ENCODE measurements at places on chromosomes 5 and 9.

DNA sequence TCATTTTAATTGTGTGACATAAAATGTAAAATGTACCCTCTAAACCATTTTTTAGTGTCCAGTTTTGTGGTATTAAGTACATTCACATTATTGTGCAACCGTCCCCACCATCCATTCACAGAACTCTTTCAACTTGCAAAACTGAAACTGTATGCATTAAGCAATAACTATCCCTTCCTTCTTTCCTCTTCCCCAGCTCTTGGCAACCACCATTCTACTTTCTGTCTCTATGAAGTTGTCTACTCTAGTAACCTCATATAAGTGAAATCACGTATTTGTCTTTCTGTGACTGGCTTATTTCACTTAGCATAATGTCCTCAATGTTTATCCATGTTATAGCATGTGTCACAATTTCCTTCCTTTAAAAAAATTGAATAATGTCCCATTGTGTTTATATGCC lies 142.4 kb downstream of the C9orf152 start:
- no peak for DNase-seq

GRCh38 chr5:131679911-131680310 lies 44.9 kb upstream of the RAPGEF6 start:
- DNase-seq, result no peak

DNA sequence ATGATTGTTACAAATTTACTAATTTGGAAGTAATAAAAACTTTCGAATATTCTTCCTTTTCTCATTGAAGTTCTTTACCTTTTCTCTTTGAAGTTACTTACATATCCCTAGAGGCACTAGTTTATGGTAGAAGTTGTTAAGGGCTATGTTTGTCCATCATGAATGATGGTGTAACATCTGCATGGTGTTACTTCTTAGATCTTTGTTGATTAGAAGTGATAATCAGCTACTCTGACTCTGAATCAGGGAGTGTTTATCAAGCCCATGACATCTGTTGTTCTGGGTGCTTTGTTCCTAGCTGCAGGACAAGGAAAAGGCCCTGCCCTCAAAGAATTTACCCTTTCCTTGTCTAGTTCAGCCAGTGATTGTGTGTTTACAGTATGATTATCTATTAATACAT lies 32.9 kb downstream of the MAP3K1 start:
- DNase-seq, result no peak

DNA sequence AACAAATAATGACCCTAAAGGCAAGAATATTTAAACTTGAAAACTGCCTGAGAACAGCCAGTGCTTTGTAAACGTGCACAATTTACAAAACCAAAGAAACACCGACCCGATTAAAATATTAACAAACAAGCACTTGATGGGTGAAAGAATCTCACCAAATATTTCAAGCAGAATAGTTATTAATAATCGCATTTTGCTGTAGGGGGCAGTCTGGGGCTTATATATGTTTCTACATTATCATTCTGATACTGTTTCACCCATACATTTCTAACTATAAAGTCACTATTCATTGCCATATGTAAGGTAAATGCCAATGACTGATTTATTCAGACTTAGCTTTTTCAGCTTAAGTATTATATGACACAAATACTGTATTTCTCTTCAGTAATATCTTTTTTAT lies 37.7 kb downstream of the UBAP2 start:
- no peak for DNase-seq

DNA sequence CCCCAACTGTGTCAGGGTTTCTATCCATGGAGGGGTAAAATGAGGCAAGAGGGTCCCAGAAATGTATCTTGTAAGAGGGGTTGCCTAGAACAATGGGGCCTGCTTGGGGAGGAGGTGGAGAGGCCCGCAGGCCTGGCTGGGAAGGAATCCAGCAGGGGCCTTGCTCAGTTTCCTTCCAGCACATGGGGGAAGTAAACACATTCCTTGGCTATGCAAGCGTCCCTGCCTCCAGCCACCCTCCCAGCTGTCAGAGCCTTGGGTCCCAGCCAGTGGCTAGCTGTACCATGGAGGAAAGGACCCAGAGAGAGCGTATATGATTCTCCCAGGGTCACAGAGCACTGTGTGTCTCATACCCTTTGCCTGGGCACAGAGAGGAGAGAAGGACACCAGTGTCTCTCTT lies 71.1 kb upstream of the IL17B start:
- DNase-seq, result no peak

- DNase-seq, result no peak
Observed at GRCh38 chr5:157721159-157721558, 10.1 kb upstream of the THG1L start.

DNA sequence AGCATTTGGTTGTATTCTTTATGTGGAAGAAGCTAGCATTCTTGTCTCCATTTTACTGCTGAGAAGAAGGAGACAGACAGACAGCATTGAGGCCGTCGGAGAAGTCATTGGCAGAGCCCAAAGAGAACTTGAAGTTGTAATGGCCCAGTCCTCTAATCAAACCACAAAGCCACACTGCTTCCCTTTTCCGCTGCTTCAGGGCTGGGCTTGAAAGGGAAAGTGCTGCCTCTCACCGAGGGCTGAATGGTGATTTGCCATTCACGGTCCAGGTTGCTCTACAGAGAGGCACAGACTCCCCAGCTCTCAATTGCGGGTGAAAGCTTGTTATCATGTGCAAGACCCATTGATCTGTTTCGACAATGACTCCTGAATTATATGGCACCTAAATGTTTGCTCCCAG lies 25.6 kb upstream of the POU4F3 start:
- DNase-seq, result no peak

GRCh38 chr5:134813827-134814226 lies 31.9 kb upstream of the C5orf24 start:
- no peak for DNase-seq

- no peak for DNase-seq
Observed at GRCh38 chr5:131720714-131721113, 76.1 kb downstream of the FNIP1 start.

- DNase-seq, result no peak
Observed at GRCh38 chr9:80449513-80449912, 877.7 kb downstream of the TLE4 start.

GRCh38 chr9:88680041-88680440 lies 145.1 kb downstream of the NXNL2 start:
- no peak for DNase-seq

DNA sequence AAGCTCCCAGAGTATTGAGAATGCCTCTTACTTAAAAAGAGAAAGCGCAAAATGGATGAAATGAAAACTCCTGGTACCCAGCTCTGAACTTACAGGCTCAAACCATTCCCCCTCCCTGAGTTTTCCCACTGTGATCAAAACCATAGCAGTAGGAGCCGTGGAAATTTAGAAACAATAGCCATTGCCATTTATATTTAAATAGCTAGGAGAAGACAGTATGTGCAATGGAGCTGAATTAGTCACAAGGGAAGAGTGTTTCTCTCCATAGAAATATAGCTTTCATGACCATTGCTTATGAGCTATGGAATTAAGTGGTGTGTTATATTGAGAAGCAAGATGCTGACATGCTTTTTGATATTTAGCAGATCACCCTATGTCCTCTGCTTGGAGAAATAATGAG lies 84.6 kb downstream of the PCSK5 start:
- DNase-seq, result no peak

GRCh38 chr9:109289186-109289585 lies 31.7 kb downstream of the EPB41L4B start:
- no peak for DNase-seq

DNA sequence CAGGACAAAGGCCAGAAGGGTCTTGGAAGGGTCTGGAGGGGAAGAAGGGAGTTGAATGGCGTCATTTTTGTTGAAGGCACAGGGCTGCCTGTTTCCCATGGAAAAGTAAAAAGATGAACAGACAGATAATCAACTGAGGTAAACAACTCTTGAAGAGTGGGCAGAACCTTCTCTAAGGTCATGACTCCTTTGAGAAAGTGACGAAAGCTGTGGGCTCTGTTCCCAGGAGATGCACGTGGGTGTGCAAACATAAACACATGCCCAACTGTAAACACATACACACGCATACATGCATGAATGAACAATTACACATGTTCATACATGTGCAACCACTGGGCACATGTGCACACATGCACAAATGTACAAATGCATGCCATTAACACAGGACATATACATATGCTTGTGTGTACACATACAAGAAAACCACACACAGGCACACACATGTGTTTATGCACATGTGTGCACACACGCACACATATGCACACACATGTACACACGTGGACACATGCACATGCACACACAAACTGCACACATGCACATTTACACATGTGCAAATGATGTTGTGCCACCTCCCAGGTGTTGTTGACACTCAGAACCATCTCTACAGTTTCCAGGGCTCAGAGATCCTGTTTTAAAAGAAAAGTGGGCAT lies 143.3 kb downstream of the GADD45G start:
- no peak for DNase-seq

DNA sequence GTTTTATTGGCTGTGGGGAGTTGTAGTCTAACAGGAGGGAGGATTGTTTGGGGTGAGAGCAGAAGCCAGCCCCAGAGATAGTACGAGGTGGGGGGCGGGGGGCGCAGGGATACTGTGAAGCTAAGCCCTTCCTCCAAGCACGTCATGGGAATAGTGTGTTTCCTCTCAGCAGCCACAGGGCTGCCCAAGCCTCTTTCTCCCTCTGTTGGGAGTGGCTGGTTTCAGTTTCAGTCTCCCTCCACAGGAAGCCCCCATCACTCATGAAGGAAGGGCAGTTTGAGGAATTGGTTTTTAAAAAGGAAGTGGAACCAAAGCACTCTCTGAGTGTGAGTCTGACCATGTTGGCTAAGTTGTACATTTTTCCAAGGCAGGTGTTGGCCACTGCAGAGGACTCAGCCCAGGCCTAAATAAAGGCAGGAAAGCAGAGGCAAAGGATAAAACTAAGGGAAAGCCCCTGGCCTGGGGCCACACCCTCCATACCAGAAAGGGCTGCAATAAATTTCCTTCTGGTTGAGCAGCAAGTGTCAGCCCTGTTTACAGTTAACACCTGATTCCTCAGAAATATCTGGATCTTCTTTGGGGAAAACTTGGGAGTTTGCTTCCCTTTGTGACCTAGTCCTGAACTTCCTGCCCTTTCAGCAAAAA lies 3.2 kb downstream of the RAB24 start:
- no peak for DNase-seq

GRCh38 chr9:16817002-16817401 lies 53.5 kb downstream of the BNC2 start:
- no peak for DNase-seq

GRCh38 chr5:113652161-113652560 lies 138.7 kb downstream of the YTHDC2 start:
- no peak for DNase-seq

DNA sequence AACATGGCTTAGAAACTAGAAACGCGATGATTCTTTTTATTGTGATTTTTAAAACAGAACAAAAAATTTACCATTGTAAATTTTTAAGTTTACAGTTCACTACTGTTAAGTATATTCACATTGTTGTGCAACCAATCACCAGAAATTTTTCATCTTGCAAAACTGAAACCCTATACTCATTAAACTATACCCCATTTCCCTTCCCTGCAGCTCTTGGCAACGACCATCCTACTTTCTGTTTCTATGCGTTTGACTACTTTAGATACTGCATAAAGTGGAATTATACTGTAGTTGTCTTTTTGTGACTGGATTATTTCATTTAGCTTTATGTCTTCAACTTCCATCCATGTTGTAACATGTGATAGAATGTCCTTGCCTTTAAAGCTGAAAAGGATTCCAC lies 52.5 kb downstream of the SPOCK1 start:
- DNase-seq, result no peak

DNA sequence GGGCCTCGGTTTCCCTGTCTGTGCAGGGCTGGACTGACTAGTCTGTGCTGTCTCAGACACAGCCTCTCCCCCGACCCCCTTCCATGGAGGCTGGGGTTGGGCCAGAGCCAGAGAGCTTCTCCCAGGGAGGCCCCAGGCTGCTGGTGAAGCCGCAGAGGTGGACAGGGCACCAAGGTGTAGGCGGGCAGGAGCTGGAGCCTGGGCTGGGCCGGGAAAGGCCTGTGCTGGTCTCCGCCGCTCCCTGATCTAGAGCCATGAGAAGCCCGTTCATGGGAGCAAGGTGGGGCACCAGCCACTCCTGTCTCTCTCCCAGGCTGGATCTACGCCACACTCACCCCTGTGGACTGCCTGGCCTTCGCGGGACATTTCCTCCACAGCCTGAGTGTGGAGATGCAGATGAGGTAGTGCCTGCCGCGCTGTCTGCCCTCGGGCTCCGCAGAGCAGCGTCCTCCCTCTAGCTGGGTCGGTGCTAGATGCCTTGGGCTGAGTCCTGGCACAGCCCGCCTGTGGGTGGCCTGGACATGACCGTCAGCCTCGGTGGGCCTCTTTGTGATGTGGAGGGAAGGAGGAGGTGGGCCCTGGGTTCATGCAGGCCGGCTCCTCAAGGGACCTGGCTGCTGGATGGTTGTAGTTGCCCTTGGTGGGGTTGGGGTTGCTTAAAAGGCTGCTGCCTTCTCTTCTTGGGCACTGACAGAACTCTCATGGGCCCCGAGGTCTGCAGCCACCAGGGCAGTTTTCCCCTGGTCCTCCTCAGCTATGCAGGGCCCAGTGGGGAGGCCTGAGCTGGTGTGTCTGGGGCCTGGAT lies 79.4 kb downstream of the PHF2 start:
- no peak for DNase-seq

DNA sequence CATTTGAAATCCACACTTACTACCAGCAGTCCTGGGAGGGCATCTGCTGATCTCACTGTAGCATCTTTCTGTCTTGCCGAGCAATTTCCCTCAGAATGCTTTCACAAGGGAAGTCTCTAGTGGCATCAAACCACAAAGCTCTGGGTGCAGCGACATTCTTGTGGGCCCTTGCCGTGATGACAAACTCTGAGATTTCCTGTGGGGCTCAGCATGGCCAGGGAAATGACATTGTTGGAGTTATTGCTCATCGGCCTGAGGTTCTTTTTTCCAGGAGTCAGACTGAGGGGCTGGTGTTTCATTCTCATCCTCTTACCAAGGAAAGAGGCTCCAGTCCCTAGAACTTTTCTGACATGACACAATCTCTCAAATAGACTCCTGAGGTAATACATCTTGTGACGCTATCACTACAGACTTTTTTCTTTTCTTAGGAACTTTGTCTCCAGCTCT lies 51.4 kb downstream of the PFDN1 start:
- DNase-seq, result no peak

GRCh38 chr5:156322666-156323065 lies 4.3 kb upstream of the SGCD start:
- DNase-seq, result no peak

DNA sequence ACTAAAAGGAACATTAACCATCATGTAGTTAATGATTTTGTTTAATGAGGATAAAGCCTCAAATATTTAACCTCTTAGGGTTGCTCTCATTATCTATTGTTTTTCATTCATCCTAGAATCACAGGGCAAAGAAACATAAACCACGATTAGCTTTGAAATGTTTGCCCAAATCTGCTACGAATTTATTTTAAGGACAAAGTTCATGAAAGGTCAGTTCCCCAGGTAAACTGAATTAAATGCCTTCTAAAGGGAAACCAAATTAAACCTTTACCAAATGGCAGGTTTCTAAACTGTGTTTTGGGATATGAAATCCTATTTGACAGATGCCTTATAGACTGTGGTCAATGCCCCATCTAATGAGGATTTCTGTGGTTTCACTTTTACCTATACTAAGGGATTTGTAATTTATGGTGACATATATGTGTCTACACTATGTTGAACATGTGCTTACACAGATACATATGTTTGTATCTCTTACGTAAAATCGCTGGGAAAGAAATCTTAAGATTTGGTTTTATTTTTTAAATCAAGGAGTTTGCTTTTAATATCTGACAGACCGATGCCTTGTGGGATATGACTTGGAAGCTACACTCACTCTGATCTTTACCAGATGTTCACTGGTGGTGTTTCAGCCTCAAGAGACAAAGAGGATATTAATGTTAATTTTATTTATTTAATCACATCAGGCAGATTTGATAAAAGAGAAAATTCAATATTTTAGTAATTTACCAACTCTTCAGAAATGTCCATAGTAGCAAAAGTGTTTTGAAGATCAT lies 188.4 kb downstream of the GLIS3 start:
- DNase-seq, result no peak

GRCh38 chr5:84045964-84046363 lies 325.3 kb upstream of the HAPLN1 start:
- DNase-seq, result no peak
